CD8-positive, alpha-beta memory T cell (primary cell): ENCODE measurements at places on chromosomes 12 and 14. TPM values are rescaled to one million over a fixed set of nuclear protein-coding genes. Genes with fewer than 3 reads are reported as not detected.

DNA sequence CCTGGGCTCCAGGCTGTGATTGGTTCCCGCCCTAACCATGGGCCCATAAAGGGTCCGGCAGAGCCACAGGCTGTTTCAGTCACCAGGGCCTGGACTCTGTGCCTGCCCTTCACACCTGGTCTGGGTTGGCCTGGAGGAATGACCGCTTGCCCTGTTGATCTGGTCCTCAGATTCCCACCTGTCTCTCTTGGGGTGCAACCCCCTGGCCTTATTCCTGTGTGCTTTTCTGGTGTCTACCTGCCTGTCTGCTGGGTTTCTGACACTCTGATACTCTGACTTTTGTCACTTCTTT lies 2.9 kb upstream of the KRT83 start:
- no peak for DNase-seq

The CD9 gene
- 6.9 TPM for polyA plus RNA-seq

GRCh38 chr14:99758872-99759545 lies 34.2 kb upstream of the EML1 start:
- DNase-seq = no peak

The GPRC5D gene
- 0.35 TPM for polyA plus RNA-seq

- DNase-seq = peak; percentile 69
Observed at GRCh38 chr14:94001501-94002396, 4.6 kb downstream of the CCDC197 start.

DNA sequence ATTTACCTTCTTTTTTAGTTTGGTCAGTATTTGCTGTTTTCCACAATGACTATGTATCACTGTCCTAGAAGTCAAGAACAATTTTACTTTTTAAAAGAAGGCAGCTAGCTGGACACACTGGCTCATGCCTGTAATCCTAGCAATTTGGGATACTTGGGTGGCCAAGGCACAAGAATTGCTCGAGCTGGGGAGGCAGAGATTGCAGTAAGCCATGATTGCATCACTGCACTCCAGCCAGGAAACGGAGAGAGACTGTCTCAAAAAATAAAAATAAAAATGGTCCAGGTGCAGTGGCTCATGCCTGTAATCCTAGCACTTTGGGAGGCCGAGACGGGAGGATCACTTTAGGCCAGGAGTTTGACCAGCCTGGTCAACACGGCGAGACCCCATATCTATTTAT lies 28.3 kb downstream of the MDM1 start:
- DNase-seq = no peak

The NGB gene
- not detected for polyA plus RNA-seq

The ZBTB25 gene
- 34.9 TPM for polyA plus RNA-seq

DNA sequence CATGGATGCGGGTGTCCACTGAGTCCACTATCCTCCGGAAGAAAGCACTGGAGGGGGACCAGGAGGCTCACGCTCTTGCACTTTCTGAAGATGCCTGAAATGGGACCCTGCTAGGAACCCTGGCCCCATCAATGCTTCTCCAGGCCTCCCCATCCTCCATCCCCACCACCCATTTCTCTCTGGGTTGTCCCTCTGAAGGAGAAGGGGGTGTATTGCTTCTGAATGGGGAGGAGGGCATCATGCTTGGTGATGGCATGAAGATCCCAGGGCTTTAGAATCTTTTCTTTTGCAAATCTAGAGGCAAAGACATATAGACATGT lies 681 bp upstream of the JPH4 start:
- no peak for DNase-seq

DNA sequence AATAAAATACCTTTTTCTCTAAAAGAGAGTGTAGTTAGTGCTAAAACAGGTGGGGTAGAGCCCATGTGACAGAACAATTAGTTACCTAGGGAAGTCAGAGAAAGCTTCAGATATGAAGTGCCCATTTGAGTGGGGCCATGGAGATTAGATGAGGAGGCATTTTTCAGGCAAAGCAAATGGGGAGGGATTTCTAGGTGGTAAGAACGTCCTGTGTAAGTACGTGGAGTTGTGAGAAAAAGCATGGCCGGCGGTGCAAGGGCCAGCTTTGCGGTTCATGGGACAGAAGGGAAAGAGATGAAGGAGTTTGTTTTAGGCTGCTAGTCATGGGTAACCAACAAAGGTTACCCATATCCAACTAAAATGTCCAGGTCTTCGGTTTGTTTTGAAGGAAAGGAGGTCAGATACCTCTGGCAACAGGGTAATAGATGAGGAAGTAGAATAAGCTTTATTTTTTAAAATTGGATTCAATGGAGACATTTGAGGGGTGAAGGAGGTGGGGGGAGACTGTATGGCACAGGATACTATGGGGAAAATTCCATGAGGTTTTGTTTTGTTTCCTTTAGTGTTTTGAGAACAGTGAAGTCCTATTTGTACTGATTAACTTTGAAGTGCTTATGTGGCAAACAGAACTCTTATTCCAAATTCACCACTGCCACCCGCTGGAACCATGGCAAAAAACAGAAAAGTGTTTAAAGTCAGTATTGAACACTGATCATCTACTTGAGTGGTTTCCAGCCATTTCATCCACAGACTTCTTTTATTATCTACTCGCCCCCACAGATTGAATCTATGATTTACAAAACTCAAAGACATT lies 10.0 kb upstream of the SNRPF start:
- DNase-seq = no peak

DNA sequence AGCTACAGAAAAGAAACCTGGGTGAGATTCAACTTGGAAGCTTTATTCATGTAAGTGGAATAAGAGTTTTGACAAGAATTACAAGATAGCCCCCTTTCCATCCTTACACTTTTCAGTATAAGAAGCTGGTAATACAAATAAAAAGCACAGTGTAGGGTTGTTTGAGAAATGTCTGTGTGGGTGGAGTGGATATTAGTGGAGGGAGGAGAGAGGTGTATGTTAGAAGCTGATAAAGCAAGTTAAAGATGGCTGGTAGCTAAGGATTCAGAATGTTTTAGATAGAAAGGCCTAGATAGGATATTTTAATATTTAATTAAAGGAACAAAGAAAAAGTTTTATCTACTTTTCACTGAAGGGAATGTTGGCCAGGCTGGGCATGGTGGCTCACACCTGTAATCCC lies 12.5 kb downstream of the CFAP54 start:
- DNase-seq = no peak

GRCh38 chr14:97644365-97644764 lies 847.2 kb downstream of the VRK1 start:
- DNase-seq = no peak

GRCh38 chr14:66281036-66281776 lies 205.0 kb upstream of the CCDC196 start:
- DNase-seq = no peak

- DNase-seq = no peak
Observed at GRCh38 chr14:23442721-23443356, 7.4 kb upstream of the MYH7 start.
